AG09309 (cell line): ENCODE measurements at places on chromosomes 7 and 10.

- no peak for DNase-seq
Observed at GRCh38 chr7:111076205-111076604, 14.7 kb upstream of the LRRN3 start.

DNA sequence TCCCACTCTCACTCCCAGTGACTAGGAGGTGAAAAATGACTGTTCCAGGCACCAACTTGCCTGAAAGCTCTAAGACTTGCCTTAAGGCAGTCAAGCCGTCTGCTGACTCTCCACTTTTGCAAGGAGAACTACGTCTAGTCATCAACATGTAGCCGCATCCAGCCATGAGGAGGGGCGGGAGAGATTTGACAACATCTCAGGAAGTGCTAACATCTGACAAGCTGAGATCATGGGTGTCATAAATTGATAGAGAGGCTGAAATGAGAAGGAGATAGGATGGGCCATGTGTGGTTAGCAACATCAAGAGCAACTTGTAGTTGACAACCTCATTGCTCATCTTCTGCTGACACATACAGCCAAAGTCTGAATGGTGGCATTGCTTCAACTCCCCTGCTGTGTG lies 9.0 kb upstream of the TBXAS1 start:
- no peak for DNase-seq

DNA sequence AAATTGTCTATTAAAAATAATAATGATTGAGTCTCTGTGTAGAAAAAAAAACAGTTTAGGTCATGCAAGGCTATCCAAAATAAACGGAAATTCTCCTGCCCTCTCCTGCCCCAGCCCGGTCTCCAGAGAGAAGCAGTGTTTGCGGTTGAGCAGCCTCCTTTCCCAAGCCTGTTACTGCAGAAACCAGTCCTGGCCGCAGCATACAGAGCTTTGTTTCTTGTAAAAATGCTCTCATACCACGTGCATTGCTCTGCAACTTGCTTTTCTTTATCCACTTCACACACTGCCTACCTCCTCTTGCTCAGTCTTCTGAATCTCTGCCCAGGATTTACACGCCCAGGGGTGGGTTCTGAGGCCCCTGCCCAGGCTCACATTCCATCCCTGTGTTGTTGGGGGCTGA lies 34.4 kb upstream of the CUL1 start:
- DNase-seq = no peak

DNA sequence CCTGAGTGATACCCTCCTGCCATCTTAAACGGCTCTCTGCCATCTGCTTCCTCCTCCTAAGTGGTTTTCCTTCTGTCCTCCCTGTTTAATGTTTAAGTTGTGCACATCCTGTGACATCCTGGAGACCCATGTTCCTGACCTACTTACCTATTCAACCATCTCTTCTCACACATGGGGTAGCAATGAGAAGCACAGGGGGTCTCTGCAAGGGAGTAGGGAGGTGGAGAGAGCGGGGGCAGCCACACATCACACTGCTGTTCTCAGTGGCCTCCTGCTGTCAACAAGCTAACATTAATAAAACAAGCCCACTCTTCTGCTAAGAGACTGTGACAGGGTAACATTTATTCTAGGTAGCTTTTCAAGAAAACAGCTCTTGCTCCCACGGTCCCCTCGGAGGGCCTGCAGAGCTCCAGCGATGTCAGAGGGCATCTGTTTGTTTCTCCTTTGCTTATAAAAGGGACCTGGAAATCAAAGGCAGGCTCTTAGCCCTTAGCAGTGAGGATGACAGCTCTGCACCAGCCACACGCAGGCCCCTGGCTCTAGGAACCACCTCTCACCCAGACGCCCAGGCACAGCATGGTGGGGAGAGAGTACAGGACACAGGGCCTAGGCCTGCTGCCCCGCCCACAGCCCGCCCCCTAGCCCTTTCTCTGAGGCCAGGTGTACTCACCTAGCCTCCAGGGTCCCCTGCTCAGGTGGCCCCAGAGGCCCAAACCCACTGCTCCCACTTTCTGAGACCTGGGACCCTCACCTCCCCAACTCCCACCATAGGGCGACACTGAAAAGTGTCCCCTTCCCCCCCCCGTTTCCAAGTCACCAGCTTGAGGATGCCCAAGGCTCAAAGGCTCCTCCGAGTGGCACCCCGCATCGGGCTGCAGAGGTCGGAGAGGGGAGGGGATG lies 943 bp upstream of the SLC18A2 start:
- DNase-seq = no peak

DNA sequence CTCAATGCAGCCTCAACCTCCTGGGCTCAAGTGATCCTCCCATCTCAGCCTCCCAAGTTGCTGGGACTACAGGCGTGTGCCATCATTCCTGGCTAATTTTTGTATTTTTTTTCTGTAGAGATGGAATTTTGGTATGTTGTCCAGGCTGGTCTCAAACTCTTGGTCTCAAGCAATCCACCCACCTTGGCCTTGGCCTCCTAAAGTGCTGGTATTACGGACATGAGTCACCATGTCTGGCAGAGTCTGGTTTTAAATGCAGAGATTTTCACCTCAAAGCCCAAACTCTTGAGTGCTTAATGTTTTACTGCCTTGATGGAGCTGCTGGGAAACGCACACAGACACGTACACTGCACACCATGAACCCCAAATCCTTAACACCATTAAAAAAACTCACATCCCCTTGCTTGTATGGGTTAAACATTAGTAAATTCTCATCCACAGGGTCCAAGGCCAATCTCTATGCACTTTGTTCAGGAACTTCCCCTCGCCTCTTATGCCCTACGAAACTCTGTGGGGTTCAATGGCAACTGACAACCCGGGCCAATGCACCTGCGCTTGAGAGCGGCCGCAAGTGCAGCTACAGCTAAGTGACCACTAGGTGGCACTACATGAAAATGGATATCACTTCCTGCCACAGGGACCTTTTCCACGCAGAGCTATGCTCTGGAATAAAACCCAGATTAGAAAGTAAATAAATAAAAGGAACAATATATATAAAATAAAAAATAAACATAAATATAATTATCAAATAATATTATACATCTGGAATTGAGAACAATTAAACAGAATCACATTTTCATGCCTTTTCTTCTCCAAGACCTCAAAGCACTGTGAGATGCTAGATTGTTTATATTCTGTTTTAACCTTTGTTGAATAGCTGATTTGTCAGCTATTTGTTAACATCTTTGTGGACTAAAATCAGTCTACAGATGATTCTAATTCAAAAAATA lies 66.9 kb upstream of the AFAP1L2 start:
- peak; percentile 39 for DNase-seq

GRCh38 chr7:83040484-83040883 lies 122.2 kb downstream of the PCLO start:
- no peak for DNase-seq

DNA sequence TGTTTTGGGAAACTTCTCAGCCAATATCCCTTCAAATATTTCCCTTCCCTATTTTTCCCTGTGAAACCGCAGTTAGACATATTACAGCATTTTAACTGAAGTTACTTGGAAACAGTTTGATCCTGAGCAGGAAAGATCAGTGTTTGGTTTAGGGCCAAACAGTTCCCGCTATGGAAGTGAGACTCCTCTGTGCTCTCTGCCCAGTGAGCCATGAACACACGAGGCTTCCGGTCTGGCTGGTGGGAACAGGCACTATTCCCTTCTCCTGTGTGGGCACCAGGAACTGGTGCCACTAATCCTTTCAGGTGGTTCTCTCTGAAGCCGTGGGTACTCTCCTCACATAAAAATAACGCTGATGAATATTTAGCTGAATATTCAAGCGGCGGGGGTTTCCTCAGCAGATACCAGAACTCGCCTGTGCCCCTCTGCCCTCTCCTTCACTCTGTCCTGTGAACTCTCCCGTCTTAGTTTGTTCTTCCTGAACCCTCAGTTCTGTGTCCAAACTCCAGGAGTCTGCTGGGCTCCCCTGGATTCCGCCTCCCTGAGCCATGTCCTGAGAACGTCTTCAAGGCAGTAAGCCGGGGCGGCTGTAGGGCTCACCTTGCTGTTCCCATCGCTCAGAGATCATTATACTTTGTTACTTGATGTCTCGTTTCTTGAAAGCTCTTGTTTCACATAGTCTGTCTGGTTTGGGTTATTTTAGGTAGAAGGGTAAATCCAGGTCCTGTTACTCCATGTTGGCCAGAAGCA lies 25.7 kb downstream of the FOXL3 start:
- DNase-seq = no peak

DNA sequence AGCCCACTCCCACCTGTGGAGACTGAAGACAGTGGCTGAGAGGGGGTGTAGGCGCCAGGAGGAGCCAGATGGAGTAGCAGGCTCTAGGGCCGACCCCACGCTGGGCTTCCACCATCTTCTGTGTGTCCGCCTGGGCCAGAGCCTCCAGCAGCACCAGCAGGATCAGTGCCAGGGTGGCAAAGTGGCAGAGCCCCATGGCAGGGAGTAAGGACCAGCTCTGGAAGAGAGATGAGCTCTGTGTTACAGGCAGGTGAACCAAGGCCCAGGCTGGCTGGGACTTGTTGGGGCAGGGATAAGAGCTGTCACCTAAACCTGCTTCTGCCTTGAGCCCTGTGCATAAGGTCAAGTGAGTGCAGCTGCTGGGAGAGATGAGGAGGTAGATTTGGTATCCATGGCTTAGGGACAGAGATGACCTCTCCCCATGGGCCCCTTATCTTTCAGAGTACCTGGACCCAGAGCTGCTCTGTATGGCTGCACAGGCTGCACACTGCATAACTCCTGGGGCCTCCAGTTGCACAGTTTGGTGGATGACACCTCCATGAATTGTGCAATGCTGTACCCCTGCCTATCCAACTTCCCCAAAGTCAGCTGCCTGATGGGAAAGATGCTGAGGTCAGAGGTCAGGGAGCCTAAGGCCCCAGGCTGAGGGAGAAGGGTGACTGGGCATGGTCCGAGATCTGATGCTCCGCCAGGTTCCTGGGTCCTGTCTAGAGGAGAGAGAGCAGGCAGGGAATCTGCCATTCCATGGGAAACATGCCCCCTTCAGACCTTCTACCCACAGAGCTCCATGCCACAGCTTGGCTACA lies 7.4 kb upstream of the SAMD8 start:
- DNase-seq = no peak

DNA sequence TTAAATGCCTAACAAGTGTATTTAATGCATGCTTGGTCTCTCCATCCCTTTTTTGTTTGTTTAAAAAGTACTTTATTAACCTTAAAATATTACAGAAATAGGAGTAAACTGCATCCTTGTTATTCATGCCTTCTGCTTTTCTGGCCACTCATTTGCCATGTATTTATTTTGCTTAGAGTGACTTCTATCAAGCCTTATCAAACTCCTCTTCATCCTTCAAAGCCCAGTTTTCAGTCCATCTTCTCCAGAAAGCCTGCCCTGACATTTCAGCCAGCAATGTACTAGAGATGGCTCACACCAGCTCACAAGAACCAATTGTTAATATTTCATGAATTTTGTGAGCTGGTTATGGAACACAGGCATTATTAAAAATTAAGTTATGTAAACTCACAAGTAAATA lies 82.8 kb downstream of the NHLRC2 start:
- DNase-seq = no peak

DNA sequence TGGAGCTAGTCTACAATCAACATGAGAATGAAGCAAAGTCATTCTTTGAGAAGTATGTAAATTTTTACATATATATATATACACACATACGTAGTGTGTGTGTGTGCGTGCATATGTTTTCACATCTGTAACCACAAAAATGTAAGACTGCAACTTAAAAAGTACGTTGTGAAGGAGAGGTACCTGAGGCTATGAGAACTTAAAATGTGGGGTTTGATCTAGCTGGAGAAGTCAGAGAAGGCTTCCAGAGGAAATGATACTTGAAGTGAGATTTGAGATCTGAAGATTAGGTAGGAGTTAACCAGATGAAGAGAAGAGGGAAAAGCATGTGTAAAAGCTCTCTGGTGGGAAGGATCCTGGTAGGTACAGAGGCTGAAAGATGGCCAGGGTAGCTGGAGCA lies 5.8 kb downstream of the TAF5 start:
- DNase-seq = no peak
